Myocyte (in vitro differentiated cells): ENCODE measurements at places on chromosomes 3 and 15. TPM values are rescaled to one million over a fixed set of nuclear protein-coding genes. Genes with fewer than 3 reads are reported as not detected.

SLC51A gene
- total RNA-seq: not detected in 2 replicates

ZWILCH gene
- total RNA-seq: 8.7 and 10.6 TPM in 2 replicates

MAP2K5 gene
- 5.6 and 8.9 TPM in 2 replicates for total RNA-seq

CDHR4 gene
- total RNA-seq: 0.19 TPM in 1 of 2 replicates, not detected in the other

BCHE gene
- 0.05 and 2.4 TPM in 2 replicates for total RNA-seq

GOLGA8M gene
- 0.64 TPM in 1 of 2 replicates, not detected in the other for total RNA-seq

GRCh38 chr15:89898614-89899294 lies 5.0 kb upstream of the AP3S2 start:
- DNase-seq: peak; percentile 28

DNA sequence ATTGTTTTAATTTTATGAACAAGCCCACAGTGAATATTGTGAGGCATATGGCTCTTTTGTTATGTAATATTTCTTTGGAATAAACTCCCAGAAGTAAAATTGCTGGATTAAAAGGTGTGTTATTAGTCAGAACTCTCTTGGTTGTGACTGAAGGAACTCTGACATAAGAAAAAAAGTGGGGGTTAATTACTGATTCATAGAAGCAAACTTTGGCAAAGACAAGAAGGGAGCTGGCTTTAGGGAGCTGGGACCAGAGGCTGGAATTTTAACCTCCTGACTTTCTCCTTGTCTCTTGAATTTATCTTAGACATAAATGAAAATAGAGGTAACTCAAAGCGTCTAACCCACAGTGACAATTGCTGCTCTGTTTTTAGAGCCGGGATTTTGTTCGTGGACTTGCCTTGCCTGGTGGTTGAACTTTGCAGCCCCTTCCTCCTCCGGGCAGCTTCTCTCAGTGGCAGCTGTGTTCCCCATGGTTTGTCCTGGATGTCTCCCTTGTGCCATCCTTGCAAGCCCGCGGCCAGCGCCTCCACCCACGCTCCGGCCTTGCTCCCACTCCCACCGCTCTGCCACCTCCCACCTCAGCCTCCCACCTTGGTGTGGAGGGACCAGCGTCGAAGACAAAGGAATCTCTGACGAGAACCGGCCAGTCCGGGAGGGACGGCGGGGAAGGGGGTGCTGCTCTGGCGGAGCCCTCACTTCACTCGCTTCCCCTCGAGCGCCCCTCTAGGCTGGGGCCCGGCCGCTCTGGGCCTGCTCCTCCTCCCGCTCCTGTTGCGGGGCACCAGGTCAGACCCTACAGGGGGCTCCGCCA lies 28.0 kb downstream of the ARHGAP31 start:
- no peak for DNase-seq

DNA sequence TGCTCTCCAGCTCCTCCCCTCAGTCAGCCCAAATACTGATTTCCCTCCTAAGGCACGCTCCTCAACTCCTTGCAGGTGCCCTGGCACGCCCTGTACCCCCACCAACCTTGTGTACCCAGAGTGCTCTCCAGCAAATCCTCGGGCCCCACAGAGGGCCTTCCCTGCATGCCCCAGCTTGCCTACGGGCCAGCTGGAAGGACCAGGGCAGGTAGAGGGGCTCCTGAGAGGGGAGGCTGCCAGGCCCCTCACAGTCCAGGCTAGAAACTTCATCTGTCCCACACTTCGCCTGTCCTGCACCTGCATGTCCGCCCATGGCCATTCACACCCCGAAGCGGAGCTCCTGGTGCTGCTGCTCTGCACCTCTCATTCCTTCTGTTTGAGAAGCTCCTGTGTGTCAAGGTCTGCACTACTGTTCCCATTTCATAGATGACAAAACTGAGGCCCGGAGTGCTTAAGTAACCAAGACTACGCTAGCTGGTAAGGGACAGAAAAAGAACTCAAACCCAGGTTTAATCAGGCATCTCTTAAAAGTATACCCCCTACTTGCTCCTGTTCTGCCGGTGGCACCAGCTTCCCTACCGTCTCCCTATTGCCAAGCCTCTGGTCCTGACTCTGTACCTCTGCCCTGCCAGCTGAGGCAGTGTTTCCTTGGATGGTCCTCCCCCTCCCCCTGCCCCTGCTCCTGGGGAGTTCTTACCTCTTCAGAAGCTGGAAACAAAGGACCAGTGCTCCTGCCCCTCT lies 35.6 kb downstream of the ZXDC start:
- DNase-seq: no peak

DNA sequence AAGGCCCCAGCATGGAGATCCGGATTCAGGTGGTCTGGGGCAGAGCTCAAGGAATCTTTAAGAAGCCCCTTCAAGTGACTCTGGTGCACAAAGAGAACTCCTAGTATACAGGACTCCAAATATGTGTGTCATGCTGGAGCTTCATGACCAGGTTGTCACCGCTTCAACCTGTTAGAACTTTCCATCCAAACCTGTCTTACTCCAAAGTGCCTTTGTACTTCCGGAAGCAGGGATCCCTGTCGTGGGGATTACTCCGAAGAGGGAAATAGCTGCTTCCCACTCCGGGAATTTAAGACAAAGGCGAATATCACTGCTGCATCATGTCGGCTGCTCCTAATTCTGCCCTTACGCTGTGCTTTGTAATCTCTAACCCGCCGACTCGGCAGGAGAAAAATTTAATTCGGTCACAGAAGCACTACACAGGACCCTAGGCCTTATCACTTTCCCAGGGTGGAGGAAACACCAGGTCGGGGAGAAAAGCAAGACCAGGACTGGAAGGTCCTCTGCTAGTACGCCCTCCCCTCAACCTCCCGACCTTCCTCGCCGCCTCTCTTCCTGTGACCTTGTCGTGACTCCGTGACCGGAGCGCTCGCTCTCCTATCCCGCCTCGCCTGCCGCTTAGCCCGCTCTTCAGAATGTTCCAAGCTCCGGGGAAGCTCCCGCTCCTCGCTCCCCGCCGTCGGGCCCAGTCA lies 730 bp downstream of the HIGD1A start:
- DNase-seq: peak; percentile 51

- DNase-seq: no peak
These were observed 79.3 kb upstream of the SEC13 start for GRCh38 chr3:10400050-10400748.

DNA sequence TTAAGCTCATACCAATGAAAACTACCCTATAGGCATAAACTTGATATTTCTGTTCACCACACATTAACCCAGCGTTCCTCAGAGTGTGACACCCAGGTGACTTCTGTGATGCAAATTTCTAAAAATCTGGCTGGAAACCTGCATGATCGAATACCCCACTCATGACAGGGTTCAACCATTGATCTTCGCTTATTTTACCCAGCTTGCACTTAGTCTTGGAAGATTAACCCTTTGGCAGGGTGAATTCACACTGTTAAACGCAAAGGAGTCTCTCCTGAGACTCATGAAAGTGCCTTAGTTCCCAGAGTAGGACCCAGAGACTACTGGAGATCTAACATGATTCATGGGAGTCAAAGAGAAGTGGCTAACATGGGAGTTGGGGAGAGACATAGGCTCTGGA lies 391.6 kb downstream of the MECOM start:
- DNase-seq: no peak

GRCh38 chr3:27681249-27681748 lies 40.8 kb downstream of the EOMES start:
- peak; percentile 82 for DNase-seq

DNA sequence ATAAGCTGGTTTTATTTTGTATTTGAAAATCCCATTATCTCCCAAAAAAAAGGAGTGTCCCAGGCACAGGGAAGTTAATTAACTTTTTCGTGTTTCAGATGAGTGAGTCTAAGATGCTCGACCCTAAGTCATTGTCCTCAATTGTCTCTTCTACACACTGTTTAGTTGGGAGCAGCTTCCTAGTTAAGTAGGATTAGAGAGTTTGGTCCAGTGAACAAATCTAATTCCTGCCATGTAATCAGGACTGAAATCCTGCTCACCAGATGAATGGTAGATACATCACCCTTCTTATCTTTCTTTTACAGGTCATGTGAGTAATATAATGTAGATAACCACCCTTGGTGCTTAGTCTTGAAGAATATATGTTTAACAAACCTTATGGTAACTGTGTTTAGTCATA lies 228.9 kb upstream of the MANF start:
- no peak for DNase-seq

DNA sequence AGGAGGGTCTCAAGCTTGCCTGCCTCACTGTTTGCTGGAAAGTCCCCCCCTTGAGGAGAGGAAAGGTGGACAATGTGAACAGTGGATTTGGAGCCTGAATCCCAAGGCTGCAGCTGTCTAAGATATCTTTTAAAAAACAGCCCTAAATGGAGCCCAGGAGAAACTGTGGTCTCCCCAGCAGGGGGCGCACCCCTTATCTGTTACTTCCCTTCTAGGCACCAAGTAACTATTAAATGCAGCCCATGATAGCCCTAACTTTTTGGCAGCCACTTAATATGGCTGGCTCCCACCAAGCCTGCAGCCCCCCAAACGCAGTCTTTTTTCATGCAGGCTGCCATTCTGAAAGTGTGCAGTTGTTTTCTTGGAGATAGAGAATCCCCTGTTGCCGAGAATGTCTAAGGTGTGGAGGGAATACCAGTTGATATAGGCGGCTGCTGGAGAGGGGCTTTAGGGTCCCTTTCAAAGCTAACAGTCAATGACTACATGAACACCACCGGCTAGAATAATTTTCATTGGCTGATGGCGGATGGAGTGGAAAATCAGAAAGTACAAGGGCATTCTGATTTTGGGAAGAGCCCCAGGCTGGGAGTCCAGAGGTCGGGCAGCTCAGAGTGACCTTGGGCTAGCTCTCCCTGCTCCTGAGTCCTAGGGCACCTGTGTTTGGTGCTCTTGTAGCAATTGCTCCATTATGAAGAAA lies 1.3 kb downstream of the RHCG start:
- DNase-seq: no peak

- DNase-seq: no peak
These were observed 9.0 kb downstream of the SLC24A1 start for GRCh38 chr15:65630760-65631159.

DNA sequence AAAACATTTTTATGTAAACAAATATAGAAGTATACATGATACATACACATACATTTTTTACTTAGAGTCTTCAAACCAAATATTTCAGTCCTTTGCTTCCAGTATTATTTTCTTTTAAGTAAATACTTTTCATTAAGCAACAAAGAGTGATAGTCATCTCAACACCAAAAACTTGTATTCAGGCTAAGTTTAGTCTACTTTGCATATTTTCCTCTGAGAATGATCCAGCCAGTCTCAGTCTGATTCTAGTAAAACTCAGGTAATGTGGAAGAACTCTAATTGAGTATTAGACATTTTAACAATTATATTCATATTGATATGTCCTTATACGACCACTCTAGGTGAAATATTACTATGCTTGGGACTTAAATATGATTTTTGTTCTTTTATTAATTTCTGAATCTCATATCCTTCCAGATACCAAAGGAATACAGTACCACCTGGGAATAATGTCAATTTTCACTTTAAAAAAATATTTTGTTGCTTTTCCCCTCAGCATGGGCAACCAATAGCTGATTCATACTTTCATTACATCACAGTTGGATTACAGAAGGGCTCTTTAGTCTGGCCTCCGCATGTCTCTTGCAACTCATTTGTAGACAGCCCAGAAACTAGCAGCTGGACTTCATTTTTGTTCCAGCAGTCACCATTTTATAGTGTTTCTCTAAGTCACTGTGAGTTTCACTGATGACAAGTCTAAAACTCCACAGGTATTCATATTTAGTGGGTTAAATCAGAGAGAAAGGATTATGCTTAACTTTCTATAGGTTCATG lies 390.4 kb downstream of the ZBTB20 start:
- peak; percentile 69 for DNase-seq

DNA sequence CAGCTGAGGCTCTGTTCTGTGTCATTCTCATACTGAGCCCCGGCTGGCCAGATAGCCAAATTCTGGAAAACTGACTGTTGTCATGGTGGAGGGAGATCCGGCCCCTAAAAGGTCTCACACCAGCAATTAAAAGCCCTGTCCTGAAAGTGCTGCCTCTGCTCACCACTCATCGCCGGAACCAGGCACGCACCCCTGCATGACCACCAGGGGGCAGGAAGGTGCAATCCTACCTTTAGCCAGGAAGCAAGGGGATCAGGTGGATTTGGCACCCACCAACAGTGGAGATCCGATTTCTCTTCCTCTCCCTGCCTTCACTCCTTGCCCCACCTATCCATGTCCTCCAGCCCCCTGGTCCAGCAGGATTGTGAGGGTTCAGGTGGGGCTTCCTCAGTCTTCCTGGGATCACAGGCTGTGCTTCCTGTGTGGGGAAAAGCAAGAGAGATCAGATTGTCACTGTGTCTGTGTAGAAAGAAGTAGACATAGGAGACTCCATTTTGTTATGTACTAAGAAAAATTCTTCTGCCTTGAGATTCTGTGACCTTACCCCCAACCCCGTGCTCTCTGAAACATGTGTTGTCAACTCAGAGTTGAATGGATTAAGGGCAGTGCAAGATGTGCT lies 16.1 kb upstream of the CACNA2D2 start:
- DNase-seq: peak; percentile 37

DNA sequence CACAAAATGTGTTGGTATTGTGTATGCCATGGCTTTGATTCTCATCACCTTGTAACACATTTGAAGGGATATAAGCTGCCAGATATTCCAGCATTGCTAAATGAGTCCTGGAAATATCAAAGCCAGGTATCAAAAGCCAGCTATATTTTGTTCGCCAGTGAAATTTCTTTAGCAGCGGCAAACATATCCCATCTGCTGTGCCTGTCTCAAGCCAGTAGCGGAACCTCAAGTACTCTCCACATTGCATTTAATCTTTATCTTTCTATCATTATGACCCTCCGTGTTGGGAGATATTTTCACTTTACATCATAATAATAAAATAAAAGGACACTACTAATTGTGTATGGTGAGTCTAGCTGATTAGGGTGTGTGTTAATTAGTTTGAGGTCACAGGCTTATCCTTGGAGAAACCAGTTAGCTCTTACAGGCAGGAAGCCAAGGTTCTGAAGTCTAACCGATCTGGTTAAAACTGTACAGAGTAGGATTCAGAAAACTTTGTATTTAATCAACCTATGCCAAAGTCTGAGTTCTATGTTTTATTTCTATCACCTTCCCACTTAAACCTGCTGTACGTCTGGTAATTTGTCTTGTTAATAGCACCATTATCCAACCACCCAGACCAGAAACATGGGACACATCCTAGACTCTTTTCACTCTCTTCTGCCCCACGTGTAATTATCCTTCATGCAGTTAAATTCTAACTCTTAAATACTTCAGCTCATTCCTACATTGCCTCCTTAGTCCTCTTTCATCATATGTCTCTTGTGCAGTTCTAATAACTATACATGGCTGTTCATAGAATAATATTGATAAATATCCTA lies 14.5 kb downstream of the TIPARP start:
- DNase-seq: no peak

- no peak for DNase-seq
These were observed 81.8 kb downstream of the IL20RB start for GRCh38 chr3:137039570-137039969.

DNA sequence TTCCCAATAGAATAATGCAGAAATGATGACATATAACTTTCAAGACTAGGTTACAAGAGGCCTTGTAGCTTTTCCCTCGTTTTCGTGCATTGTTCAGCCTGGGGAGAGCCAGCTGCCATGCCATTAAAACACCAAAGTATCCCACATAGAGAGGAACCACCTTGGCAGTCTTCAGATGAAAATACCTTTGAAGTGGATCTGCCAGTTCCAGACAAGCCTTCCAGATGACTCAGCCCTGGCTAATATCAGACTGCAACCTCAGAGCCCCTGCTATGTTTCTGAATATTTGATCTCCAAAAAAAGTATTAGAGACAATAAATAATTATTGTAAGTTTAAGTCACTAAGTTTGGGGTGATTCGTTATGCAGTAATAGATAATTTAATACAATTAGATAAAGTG lies 294.3 kb upstream of the GBE1 start:
- DNase-seq: peak; percentile 8

GRCh38 chr15:50077176-50077575 lies 41.9 kb downstream of the ATP8B4 start:
- no peak for DNase-seq

- DNase-seq: no peak
These were observed 10.3 kb upstream of the HMCES start for GRCh38 chr3:129268396-129268795.
